Glomerular endothelial cell (primary cell): ENCODE measurements at places on chromosomes 5 and 9. TPM values are rescaled to one million over a fixed set of nuclear protein-coding genes. Genes with fewer than 3 reads are reported as not detected.

DNA sequence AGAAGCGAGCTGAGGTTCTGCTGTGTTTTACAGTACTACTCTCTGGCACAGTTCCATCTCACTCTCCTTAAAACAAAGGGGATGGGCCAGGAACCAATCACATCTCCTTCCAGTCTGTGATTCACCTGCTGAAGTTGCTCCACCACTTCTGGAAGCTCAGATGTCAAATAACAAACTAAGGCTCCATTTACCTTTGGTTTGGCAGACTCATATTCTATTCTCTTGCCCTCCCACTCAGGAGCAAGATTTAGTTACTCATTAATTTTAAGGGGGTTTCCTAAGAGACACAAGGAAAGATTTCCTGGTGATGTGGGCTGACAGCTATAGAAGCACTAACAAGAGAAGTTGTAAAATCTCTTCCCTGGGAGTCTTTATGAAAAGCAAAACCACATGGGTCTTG, 37.8 kb upstream of the KIF2A start:
- no peak for DNase-seq

- no peak for DNase-seq
Observed at GRCh38 chr5:5533927-5534326, 111.5 kb downstream of the ICE1 start.

GRCh38 chr9:121434969-121435368, 64.7 kb downstream of the GGTA1 start:
- DNase-seq = no peak

- DNase-seq = no peak
Observed at GRCh38 chr9:109498195-109499092, at the start of gene PTPN3. TSS of gene PTPN3 (minus strand) at chr9:109498307. CDS start at chr9:109463434, 34,873 bp downstream.

DNA sequence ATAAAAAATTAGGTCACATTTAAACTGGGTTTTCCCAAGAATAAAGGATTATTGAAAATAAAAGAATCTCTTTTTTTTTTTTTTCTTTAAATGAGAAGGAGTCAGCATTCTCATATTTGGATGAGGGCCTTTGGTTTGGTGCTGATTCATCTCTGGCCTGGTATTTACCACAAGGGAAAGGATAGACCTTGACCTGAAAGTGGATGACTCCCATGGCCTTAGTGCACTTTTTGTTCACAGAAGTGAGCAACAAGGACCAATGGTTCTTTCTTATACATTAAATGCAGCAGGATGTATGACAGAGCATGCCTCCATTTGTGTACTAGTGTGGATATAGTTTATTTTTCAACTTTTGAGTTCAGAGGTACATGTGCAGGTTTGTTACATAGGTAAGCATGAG, 6.9 kb downstream of the YTHDC2 start:
- DNase-seq = no peak

- DNase-seq = no peak
Observed at GRCh38 chr5:83750749-83751148, 30.1 kb upstream of the HAPLN1 start.

DNA sequence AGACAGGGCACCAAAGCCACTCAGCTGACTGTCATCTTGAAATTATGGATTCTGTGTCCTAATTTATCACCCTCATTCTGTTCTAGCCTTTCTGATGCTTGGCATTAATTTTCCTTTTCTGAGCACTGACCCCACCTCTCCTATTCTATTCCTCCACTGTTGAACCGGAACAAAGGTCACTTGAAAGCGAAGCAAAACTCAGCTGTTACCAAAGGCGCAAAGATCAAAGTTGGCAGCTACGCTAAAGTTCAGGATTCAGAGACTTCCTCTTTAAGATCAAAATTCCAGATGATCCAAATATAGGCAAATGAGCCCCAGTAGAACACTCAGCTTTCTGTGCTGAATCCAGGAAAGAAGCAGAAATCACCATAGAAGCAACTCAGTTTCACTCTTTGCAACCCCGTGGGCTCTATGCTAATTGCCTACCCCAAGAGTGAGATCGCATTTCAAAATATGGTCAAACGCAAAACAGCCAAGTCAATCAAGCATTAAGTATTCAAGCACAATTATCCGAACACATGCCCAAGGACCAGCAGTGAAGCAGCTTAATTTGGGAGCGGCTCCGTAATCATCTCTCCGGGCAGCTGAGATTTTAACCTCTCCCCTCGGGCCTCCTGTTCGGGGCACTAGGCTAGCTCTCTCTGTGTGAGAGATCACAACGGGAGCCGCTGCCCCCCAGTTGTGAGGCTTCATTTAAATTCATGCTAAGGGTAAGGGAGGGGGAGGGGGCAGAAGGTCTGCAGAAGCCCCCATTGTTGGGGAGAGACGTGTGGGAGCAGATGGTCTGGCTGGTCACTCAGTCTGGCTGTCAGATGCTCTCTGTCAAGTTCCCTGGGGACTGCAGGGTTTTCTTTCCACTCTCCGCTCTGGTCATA, 288.6 kb downstream of the ELAVL2 start:
- DNase-seq = no peak

- DNase-seq = no peak
Observed at GRCh38 chr5:139543423-139543991, 17.6 kb upstream of the UBE2D2 start.

GRCh38 chr5:91221917-91222316, 161.2 kb downstream of the ARRDC3 start:
- no peak for DNase-seq

- no peak for DNase-seq
Observed at GRCh38 chr9:96493757-96494156, 43.8 kb downstream of the HABP4 start.

GRCh38 chr9:135253305-135254004, 166.0 kb downstream of the OLFM1 start:
- no peak for DNase-seq

- DNase-seq = no peak
Observed at GRCh38 chr5:139389701-139390638, at the start of gene MZB1. TSS of gene MZB1 (minus strand) at chr5:139389913. CDS start at chr5:139389856, 57 bp downstream.

DNA sequence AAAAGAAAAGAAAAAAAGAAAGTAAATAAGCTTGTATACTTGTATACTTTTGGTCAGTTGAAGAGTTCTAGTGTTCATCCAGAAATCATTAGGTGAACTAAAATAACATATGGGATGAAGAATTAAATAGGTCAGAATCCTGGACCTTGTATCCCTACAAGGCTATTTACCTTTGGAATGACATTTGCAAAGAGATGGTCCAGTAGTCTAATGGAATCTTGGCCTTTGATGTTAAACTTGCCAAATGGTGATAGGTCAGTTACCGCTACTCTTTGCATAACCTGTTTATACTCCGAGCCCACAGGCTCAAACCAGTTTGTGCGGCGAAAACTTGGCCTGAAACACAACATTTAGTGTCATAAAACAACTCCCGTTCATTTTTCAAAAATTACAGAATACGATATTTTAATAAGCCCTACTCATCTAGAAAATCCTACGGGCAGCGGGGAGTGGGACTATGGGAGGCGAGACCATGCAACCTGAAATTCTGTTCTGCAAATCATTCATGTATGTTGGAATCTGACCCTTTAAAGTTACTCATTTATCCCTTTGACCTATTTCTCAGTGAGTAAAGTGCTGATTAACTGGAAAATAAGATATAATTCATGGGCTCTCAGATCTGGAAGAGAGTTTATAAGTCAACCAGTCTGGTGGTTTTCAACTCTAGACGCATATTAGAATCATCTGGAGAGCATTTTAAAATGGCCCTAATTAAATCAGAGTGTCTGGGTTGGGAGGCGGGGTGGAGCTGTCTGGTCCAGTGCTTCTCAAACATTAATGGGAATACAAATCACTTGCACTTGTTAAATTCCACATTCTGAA, 38.6 kb downstream of the DMGDH start:
- no peak for DNase-seq

DNA sequence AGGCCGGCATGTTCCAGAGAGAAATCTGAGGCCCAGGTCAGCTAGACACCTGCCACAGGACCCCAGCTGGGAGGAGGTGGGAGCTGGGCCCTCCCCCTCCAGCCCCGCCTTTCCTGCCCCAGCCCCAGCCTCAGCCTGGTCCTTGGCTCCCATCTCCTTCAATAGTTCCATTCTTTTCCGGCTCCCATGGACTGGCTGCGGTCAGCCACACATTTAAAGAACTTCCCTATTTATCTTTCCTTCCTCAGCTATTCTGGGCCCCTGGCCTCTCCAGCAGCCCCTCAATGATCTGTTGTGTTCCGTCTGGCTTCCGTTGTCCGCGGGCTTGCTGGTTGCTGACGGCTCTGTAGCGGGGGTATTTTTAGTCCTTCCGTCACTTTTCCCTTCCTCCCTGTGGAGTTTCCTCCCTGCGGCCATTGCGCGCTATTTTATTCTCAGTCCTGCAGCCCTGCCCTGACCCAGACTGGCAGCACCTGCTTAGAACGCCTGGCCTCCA, 73.8 kb downstream of the AMBP start:
- DNase-seq = peak; percentile 18

GRCh38 chr5:151692312-151692711, 5.6 kb upstream of the SPARC start:
- DNase-seq = no peak

- no peak for DNase-seq
Observed at GRCh38 chr9:130636648-130637020, 27.8 kb upstream of the PRDM12 start.

- no peak for DNase-seq
Observed at GRCh38 chr9:13606586-13606985, 327.1 kb upstream of the MPDZ start.

DNA sequence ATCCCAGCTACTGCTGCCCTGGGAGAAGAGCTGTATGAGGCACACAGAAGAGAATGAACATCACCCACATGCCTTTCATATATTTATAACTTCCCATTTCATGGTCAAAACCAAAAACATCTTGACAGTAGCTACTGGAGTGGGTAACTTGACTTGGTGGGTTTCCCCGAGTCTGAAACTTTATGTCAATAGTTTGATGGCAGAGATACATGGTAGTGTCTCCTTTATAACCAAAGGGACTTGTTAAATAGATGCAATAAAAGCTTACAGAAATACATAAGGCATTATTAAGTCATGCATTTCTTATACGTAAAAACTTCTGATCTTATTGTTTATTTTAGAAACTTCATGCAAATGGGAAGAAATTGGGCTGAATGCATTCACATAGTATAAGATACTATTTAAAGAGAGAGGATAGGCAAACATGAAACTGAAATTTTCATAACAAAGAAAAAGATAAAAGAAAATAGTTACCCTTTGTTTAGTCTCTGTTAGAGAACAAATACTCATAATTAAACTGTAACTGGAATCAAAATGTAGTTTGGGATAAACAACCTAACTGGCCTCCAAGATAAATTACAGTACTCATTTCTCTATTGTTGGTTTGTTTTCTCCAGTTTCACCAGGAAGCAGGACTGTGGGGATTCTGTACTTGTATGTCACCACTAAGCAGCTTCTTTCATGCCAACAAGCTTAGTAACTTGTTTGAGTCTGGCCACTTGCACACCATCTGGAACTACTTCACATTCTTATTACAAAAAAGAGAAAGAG, 459.3 kb upstream of the MEF2C start:
- no peak for DNase-seq

- DNase-seq = no peak
Observed at GRCh38 chr9:14165376-14166035, 148.4 kb downstream of the NFIB start.

DNA sequence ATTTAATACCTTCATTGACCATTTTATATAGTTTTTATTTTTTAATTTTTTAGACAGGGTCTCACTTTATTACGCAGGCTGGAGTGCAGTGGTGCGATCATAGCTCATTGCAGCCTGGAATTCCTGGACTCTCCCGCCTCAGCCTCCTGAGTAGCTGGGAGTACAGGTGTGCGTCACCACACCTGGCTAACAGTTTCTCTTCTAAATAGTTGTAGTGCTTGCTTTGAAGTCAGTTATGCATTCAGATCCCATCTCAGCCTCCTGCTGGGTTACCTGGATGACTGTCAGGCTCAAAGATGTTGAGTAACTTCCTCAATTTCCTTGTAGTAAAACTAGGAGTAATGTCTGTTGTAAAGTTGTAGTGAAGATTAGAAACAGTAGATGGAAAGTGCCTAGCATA, 21.4 kb downstream of the SNX18 start:
- no peak for DNase-seq

- no peak for DNase-seq
Observed at GRCh38 chr9:127562841-127563401, 49.2 kb upstream of the STXBP1 start.

The OR1Q1 gene
- total RNA-seq = not detected in 2 replicates

The MSX2 gene
- total RNA-seq = 0.53 and 0.87 TPM in 2 replicates

The PCDHGA6 gene
- total RNA-seq = 4.5 and 6.6 TPM in 2 replicates

The CD74 gene
- total RNA-seq = 24.3 and 34.1 TPM in 2 replicates

The ENTPD8 gene
- total RNA-seq = 0.10 and 0.18 TPM in 2 replicates

The TLR4 gene
- 38.6 and 38.8 TPM in 2 replicates for total RNA-seq

The SH3RF2 gene
- total RNA-seq = 4.0 and 6.5 TPM in 2 replicates

The SEC16A gene
- total RNA-seq = 71.7 and 117 TPM in 2 replicates

The AGXT2 gene
- not detected in 2 replicates for total RNA-seq

The WHRN gene
- 0.68 and 1.9 TPM in 2 replicates for total RNA-seq
